ENCODE measurements at places on chromosomes 5 and 9. TPM values are rescaled to one million over a fixed set of nuclear protein-coding genes. Genes with fewer than 3 reads are reported as not detected.
A peak's percentile ranks its signal among the peaks of the same experiment; 100 is the strongest.

GRCh38 chr9:72946821-72947220 is 6.0 kb downstream of the ALDH1A1 start:
- no peaks in the 10 kb centered on the region for H3K4me1 ChIP-seq
- H3K4me3 ChIP-seq = no peak overlapping the region
- no peaks in the 10 kb centered on the region for H3K27me3 ChIP-seq
- no peaks in the 10 kb centered on the region for H3K36me3 ChIP-seq
- no peak for DNase-seq

DNA sequence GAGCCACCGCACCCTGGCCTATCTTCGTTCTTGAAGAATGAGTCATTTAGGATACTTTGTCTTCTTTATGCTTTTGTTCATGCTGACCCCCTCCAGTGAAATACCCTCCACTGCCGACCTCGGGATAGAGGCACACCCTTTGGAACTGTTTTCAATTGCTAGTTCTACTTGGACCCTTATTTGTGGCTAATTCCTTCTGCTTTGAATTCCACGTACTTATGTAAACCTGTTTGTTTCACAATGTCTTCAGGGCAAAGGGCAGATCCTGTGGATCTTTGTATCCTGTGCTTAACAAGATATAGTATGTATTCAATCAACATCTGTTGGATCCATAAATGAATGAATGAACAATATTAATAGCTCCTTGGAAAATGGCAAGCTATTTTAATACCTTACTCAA is 19.6 kb upstream of the AOPEP start:
- no peak for DNase-seq
- H3K27me3 ChIP-seq = no peaks in the 10 kb centered on the region
- no peaks in the 10 kb centered on the region for H3K4me1 ChIP-seq
- H3K4me3 ChIP-seq = no peak overlapping the region

GRCh38 chr5:173721601-173722232 is 105.3 kb upstream of the BOD1 start:
- H3K27ac ChIP-seq = no peak overlapping the region
- H3K4me1 ChIP-seq = 0 out of 2 replicates have a peak, but pooled peaks cover 7% of the 10 kb centered on the region
- H3K4me3 ChIP-seq = no peak overlapping the region
- no peak for DNase-seq
- no peaks in the 10 kb centered on the region for H3K36me3 ChIP-seq
- H3K27me3 ChIP-seq = no peaks in the 10 kb centered on the region

The SPOCK1 gene
- 31.8 TPM for total RNA-seq

DNA sequence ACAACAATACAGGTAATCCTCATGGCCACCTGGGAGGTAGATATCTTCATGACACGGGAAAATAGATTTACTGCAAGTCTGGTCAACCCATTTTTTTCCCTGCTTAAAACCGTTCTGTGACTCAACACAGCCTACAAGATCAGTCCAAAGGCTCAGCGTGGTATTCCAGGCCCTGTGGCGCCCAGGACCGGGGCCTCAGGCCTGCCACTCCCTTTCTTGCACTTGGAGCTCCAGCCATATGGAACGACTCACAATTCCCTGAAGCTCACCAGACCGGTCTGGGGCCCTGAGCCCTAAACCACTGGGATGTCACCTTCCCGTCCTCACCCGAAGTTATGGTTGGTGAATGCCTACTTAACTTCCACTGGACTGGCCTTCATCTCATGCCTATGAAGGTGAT is 6.5 kb upstream of the MLANA start:
- DNase-seq = peak; percentile 19
- H3K4me3 ChIP-seq = no peak overlapping the region
- peak overlapping the region; percentile 14 for H3K27ac ChIP-seq
- no peaks in the 10 kb centered on the region for H3K27me3 ChIP-seq
- H3K36me3 ChIP-seq = no peaks in the 10 kb centered on the region

The CNTLN gene
- 3.6 TPM for total RNA-seq

DNA sequence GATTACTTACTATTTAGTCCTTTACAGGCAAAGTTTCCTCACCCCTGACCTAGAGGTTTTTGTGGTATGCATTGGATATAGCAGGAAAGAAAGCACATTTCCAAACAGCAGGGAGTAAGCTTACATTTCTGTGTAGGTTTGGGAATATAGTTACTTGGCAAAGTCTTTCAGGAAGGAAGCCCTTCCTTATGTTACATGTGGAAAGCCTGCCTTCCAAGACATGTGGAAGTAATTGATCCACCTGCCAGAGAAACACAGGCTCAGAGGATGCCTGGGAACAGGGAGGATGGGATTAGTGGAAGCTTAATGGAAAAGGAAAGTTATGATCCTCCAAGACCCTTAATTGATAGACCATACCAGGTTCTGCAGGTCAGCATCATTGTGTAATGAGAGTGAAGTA is 87.3 kb upstream of the PPP1R2B start:
- H3K4me3 ChIP-seq = no peak overlapping the region
- no peak for DNase-seq
- H3K27me3 ChIP-seq = 0 out of 2 replicates have a peak, but pooled peaks cover 5% of the 10 kb centered on the region
- H3K27ac ChIP-seq = no peak overlapping the region

- peaks cover 12% of the 10 kb centered on the region for H3K27me3 ChIP-seq
- no peak overlapping the region for H3K4me3 ChIP-seq
- H3K36me3 ChIP-seq = no peaks in the 10 kb centered on the region
- H3K27ac ChIP-seq = no peak overlapping the region
These were observed 337.4 kb upstream of the PUM3 start for GRCh38 chr9:3181049-3181953.

DNA sequence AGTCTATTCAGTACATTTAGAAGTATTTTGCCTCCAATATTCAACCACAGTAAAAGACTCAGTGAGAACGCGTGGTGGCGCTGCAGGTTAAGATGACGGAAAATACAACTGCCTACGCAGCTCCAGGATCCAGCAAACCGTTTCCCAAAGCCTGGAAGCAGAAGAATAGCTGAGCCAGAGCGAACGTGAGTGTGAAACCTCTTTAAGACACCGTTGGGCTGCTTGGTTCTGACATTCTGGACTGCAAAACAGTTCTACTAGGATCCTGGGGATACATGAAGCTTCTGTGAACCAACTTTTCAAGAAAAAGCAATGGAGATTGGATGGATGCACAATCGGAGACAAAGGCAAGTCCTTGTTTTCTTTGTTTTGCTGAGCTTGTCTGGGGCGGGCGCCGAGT is at the start of gene PCDHB16:
Gene PCDHB16, plus strand, starts transcription at position 140 of the 400 bp plus-strand sequence. Its CDS starts 173 bp downstream, at position 313.
- H3K4me1 ChIP-seq = no peaks in the 10 kb centered on the region
- no peak within 1 kb of the TSS for H3K27ac ChIP-seq
- peak; percentile 19 for DNase-seq
- no peaks in the 10 kb centered on the region for H3K27me3 ChIP-seq
- H3K4me3 ChIP-seq = no peak within 1 kb of the TSS
- H3K36me3 ChIP-seq = no peaks in the 10 kb centered on the region

DNA sequence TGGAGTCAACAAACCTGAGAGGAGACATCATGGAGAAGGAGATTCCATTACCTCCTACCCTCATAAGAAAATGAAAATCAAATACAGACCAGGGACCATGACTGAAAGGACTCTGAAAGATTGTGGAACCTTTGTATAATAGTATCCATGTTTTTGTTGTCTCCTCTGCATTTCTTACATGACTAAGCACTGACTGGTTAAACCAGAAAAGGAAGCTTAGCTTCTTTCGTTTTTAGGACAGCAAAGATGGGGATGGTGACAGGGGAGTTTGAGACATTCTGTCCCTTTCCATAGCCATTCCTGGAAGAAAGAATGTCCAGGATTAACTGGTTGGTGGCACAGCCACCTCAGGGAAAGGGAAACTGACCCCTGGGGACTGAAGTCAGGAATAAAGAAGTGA is 22.2 kb downstream of the ITGA1 start:
- peaks cover 11% of the 10 kb centered on the region for H3K36me3 ChIP-seq
- DNase-seq = peak; percentile 78
- H3K4me1 ChIP-seq = peaks cover 53% of the 10 kb centered on the region
